ENCODE measurements at places on chromosomes 3 and 15.
A peak's percentile ranks its signal among the peaks of the same experiment; 100 is the strongest.

GRCh38 chr3:151900884-151901643 lies 27.6 kb downstream of the SUCNR1 start:
- no peak for DNase-seq

DNA sequence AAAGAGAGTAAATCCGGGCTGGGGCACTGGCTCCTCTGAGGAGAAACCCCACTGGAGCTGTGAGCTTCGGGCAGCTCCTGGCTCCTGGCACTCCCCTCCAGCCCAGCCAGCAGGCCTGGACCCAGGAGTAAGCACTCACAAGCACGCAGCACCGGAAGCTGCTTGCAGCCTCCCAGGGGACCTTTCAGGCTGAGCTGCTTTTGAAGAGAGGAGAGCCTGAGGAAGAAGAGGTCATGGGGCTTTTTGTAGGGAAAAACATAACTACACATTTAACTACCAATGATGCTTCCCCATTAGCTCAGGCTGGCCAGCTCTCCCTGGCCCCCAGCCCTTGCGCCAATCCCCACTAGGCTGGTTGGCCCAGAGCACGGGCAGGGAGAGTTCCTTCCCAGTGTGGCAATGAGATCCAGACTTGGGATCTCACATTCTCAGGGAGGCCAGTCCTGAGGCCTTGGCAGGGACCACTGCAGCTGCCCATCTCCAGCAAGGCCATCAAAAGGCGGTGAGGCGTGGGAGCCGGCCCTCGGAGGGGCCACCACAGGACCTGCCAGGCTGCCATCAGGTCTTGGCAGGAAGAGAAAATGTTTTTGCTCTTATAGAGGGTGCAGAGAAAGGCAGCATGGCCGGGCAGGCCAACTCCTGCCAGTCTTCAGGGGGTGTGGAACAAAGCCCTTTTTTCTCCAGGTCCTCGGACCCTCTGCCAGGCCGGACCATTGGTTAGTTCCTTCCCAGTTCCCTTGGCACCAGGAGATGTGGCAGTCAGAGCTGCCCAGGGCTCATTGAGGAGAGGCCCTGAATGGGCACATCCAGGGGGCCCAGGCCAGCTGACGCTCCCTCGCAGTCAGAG lies 41.5 kb upstream of the MFGE8 start:
- DNase-seq, result peak; percentile 10

GRCh38 chr3:42192334-42193200 lies 73.4 kb downstream of the CCK start:
- DNase-seq, result no peak

- DNase-seq, result no peak
These were observed 258.1 kb upstream of the MCTP2 start for GRCh38 chr15:93973287-93973686.

- no peak for DNase-seq
These were observed 14.1 kb upstream of the CTXND1 start for GRCh38 chr15:80266113-80266512.
